ENCODE measurements at places on chromosomes 5 and 9.

- no peak for DNase-seq
Observed at GRCh38 chr5:4640795-4641194, 499.3 kb upstream of the ADAMTS16 start.

DNA sequence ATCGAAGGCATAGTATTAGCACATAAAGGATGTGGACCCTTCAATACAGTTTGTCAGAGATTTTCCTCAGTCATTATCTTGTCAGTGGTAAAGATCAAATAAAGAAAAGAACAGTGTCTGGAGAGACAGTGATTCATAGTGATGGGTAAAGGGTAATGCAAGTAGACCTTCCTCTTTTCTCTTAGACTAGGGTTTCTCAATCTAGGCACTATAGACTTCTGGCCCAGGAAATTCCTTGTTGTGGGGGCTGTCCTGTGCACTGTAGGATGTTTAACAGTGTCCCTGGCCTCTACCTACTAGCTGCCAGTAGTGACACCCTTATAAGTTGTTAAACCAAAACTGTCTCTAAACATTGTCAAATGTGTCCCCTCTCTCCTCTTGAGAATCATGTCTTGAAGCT is 6.9 kb downstream of the CAMK4 start:
- DNase-seq, result no peak

DNA sequence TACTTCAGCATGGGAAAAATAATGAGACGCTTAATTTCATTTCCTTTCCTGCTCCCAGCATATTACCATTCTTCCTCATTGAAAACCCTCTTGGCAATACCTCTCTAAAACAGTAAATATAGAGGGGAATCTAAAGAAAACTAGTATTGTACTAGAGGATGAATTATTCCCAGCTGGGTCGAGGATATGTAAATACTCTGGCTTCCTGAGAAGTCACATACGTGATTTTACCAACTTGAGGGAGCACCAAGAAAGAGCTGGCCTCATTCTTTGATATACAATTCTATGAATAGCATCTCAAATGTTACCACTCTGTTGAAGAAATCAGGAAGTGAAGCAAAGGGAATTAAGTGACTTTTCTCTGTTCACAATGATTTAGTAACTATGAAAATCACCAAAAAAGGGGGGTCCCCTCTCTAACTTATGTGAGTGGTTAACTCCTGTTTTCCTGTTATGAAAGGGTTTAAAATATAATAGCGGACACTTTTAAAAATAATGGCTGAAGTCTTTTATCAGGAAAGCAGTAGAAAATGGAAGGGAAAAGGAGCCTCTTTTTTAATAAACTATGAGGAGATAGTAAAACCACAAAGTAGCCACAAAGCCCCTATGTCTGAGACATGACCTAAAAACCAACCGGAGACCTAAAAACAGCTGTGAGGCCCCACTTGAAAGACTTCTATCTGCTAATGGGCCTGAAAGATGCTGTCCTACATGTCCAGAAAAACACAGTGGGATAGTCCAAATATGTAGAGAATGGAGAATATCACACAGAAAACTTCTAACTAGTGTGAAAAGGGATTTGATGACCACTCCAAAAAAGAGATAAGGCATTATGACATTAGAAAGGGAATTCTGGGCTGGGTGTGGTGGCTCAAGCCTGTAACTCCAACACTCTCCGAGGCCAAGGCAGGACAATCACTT is 42.6 kb downstream of the LPAR1 start:
- DNase-seq, result no peak

GRCh38 chr9:14146201-14146874 is 167.6 kb downstream of the NFIB start:
- DNase-seq, result no peak

DNA sequence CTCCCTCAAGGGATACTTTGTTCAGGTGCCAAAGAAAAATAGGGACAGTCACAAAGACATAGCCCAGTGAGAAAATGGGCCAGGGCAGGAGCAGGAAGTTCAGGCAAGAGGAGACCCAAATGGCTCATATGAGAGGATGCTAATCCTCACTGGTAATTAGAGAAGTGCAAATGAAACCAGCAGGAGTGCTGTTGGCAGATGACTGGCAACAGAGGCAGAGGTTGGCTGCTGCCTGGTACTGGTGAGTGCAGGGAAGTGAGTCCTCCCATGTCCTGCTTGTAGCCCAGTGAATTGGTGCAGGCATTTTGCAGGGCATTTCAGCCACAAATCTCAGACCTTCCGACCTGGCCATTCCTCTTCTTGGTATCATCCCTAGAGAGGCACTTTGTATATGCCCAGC is 23.5 kb downstream of the ODF2 start:
- no peak for DNase-seq

DNA sequence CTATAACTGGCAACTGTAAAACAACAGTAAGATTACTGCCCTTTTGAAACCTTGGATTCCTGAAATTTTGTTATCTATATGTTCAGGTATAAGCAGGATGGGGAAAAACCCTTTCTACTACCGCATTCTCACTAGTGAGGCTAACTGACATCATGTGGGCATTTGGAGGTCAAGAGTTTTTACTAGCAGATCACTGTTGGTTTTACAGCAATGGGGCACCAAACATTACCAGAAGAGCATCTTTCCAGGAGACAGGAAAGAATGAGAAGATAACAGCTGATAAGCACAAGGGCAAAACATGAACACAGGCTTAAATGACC is 20.9 kb upstream of the TTC33 start:
- DNase-seq, result no peak

- DNase-seq, result no peak
Observed at GRCh38 chr5:126023994-126024441, 399.2 kb upstream of the GRAMD2B start.

GRCh38 chr9:133233681-133234432 is 24.8 kb upstream of the OBP2B start:
- DNase-seq, result no peak

DNA sequence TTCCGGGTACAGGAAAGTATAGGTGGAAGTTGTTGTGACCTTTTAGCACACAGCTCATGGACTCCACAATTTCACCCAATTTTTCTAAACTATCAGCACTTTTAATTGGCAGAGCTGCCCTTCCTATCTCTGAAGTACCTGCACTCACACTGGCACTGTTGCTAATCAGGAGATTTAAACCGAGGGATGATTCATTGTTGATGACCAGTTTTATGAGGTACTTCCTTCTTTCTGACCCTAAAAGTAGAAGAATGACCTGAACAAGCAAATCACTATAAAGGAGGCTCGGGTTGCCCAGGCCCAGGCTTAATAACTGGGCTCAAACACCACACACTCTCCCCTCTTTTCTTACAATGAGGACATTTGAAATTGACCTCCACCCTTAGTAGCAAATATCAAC is 105.9 kb downstream of the KCNN2 start:
- no peak for DNase-seq

DNA sequence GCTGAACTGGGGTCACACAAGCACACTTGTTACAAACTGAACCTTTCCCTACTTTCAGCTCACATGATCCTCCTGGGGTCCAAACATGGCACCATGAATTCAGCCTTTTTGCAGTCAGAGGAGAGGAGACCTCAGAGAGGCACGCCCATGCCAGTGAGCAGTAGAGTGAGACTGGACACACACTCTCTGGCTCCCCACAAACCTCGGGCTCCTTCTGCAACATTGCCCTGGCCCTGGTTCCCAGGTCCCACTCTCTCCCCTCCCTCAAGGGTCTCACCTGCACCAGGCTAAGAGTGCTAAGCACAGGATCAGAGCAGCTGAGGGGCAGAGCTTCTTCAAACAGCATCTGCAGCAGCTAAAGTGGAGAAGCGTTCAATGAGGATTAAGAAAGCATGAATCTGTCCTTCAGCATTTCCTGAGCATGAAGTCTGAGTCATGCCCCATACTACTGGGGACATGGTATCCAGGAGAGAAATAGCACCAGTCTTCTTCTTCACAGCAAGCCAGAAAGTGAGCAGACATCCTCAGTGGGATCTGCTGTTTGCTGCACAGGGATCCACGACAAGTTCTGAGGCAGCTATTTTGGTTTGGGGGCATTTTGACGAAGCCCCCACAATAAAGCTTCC is 27.2 kb downstream of the SLC35A4 start:
- peak; percentile 67 for DNase-seq

GRCh38 chr9:11701706-11702105 is 991.5 kb upstream of the TYRP1 start:
- no peak for DNase-seq

DNA sequence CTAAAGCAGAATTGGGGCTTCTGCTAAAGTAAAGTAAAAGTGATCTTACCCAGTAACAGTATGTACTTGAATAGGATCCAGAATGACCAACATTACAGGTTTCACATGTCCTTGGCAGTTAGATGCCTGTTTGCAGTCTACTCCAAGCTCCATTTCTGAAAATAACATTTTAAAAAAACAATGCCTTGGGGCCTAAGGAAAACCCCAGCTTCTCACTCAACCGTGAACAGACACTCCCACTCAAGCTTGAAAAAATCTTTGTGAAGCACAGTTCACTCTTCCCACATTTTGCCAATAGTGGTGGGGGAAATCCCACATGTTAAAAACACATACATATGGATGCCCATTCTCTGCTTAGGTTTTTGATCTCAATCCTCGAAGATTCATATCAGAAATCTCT is 304.1 kb downstream of the ARRDC3 start:
- DNase-seq, result no peak

DNA sequence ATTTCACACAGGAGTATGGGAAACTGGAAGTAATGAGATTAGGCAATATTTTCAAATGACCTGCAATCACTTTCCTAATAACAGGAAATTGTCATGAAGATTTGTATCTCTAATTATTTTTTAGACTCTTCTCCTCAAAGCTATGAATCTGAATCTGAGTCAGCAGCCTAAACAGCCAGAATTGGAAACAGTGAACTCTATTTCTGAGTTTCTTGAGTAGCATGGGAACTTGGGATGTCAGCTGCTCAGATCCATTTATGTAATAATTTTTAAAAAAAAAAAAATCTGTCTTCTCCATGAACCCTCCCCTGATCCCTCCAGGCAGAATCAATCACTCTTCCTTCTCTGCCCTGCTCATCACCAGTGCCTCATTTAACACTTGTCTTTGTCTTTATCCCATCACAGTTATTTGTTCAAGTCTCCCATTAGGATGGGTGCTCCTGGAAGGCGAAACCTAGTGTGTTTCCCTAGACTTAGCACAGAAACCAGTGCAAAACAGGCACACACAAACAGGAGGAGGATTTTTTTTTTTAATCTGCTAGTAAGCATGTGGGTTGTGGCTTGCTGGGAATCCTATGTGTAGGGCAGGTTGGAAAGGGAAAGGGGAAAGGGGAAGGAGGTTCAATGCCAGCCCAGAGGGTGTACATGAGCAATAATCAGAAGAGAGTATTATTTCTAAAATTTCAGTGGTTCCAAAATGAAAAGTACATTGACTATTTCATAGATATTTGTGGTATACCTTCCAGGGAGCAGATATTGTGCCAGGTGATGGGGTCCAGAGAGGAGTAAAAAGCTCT is 186.8 kb downstream of the TTLL11 start:
- DNase-seq, result peak; percentile 71

DNA sequence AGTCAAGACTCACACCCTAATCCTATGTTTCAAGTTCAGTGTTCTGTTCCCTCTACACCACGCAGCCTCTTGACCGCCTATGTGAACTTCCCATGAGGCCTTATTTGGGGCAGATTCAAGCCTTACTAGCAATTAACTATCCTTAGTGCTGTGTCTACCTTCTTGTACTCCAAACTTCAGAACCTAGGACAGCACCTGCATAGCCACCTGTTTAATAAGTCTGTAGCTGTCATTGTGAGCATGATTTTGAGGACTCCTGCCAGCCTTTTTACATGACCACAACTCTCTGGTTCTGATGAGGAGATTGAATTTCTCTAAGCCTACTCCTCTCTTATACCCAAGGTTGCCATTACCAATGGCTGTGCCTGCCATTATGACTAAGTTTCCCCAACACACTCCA is 50.8 kb upstream of the PCSK1 start:
- DNase-seq, result no peak

DNA sequence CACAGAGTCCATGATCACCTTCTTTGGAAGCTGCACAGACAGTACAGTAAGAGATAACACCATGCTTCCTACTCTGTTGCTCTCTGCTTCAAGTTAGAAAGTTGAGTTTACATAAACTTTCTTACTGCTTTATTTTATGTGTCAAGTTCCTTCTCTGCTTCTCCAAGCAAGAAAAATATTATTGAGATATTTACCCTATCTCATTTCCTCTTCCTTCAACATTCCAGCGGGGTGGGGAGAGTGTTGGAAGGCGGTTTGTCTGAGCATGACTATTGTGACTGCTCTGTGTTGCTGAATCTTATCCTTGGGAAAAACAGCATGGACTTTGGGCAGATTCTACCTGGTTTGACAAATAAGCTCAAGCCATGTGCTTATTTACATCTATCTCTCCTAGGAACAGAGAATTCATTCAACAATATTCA is 66.9 kb upstream of the EPB41L4A start:
- no peak for DNase-seq

- no peak for DNase-seq
Observed at GRCh38 chr5:88840495-88840894, 42.5 kb downstream of the MEF2C start.
